SHP77 treated with DMSO at 0.1 percent for 48 hours (cell line): ENCODE measurements at places on chromosomes 12 and 14.

DNA sequence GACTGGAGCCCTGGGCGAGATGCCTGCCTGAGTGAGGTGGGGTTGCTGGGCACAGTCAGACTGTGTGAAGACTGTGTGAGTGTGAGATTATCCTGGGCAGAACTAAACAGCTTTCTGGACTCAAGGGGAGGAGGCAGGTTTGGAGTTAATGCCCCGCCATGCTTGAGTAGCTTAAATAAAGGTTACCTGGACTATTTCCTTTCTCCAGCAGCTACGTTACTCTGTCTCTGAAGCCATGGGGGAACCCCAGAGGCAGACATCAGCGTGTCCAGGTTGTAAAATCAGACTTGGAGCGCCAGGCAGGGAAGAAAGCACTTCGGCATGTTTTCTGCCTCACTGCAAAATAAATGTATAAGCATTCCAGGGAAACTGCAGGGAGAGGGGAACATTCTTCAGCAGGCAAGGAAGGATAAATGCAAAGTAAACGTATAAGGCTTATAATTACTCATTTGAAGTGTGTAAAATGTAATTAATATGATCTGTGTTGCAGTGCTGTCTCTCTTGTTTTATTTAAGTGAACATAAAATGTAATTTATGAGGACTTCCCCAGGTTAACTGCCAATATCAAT, 129.7 kb downstream of the CHST11 start:
- DNase-seq = no peak

- no peak for DNase-seq
Observed at GRCh38 chr14:97066068-97066899, 269.1 kb downstream of the VRK1 start.

GRCh38 chr14:56199982-56200577, 81.9 kb downstream of the PELI2 start:
- DNase-seq = no peak

DNA sequence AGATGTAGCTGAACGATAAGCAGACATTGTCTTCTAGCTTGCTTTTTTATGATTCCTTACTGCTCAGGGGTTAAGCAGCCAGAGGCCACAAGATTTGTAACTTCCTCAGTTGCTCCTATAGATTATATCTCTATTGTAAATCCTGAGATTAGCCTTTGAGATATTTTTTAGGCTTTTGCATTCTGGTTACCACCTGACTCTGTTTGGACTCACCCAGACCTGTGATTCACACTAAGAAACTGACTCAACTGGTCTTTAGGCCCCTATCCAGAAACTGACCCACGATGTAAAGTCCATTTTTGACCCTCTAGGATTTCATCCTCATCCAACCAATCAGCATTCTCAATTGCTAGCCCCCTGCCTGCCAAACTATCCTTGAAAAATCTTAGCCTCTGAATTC, 194.4 kb downstream of the RASSF9 start:
- no peak for DNase-seq

DNA sequence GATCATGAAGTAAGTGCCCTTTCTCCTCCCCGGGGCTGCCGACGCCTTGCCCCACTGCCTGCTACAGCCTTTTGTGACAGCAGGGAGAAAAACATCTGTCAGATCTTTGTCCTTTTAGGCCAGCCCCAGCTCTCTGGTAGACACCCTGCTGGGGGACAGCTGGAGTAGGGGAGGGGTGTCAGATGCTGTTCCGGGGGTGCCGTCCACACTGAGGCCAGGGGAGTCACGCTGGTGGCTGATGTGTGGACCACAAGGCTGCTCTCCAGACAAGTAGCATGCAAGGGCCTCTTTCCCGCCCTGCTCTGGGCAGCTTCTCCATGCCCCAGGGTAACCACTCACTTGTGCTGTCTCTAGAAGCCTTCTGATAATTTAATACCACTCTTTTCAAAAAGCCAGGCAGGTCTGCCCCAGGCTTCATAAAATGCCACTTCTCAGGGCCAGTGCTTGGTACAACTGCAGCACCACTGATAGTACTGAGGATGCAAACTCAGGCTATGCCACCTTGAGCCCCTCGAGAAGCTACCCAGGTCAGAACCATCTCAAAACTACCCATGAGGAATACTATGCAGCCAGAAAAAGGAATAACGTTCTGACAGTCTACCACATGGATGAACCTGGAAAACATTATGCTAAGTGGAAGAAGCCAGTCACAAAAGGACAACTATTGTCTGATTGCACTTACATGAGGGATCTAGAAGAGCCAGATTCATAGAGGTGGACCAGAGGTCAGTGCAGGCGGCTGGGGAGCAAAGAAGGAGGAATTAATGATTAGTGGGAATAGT, 66.0 kb upstream of the RIN3 start:
- DNase-seq = no peak

DNA sequence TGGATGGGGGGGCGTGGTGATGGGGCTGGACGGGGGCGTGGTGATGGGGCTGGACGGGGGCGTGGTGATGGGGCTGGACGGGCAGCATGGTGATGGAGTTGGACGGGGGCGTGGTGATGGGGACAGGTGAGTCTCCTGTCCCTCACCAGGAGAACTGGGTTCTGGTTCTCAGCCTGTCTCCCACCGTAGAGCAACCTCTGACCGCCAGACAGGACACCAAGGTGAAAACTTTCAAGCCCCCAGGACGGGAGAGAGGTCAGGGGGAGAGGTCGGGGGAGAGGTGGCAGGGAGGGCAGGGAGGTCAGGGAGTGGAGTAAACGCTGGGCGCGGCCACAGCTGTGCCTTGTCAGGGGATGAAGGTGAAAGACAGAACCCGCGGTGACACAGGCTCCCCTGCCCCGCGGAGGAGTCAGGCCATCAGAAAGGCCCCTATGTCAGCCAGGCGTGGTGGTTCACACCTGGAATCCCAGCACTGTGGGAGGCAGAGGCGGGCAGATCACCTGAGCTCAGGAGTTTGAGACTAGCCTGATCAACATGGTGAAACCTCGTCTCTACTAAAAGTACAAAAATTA, 84.6 kb downstream of the GALNT9 start:
- no peak for DNase-seq

DNA sequence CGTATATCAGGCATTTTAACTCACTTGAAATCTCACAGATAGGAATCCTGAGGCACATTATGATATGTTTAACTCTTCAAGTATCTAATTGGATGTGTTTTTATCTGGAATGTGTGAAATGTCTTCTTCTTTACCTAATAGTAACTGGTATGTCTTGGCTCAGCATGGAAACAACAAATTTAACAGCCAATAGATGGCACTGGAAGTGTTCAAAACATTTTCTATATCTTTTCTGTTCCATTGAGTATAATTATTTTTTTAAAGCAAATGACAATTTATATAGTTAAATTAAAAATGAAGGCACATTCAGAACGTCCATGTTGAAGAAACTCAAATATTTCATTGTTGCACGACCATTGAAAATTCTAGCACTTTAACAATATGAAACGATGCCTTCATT, 164.6 kb upstream of the SLC16A7 start:
- DNase-seq = no peak

DNA sequence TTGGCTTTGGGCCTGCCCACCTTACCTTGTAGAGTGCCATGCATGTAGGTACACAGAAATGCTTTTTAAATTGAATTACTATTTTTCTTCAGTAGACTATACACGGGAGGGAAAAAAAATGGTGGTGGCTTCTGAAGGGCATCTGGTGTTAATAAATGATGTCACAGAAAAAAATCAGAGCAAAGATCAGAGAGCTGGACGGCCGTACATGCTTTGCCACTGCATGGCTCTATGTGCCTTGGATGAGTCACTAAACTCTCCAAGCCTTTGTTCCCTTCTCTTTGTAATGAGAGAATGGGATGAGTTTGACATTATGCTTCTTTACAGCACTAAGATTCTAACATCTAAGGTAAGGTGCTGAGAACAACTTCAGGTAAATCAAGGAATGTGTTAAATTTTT, 376.4 kb upstream of the DDHD1 start:
- no peak for DNase-seq

- DNase-seq = no peak
Observed at GRCh38 chr14:89669193-89669592, 252.2 kb upstream of the FOXN3 start.

DNA sequence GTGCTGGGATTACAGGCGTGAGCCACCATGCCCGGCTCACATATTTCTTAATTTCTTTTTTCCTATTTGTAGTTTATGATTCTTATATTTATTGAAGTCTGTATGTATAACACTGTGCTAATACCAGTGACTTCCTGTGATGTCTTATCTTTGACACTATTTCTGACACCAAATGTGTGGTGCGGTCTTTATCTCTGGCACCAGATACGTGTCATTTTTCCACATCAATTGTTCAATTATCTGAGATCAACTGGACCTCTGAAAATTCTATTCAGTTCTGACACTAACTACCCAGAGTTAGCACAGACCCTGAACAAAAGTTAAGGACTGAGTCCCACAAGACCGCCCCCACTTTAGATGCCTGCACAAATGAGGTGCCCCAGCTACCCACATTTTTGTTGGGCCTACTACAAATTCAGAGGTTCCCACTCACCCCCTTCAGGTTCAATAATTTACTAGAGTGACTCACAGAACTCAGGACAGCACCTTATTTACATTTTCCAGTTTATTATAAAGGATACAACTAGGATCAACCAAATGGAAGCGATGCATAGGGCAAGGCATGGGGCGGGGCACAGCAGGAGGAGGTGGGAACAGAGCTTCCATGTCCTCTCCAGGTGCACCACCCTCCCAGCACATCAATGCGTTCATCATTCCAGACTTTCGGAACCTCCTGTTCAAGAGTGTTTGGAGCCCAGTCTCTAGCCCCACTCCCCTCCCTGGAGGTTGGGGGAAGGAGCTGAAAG, 11.6 kb upstream of the SRSF9 start:
- no peak for DNase-seq

DNA sequence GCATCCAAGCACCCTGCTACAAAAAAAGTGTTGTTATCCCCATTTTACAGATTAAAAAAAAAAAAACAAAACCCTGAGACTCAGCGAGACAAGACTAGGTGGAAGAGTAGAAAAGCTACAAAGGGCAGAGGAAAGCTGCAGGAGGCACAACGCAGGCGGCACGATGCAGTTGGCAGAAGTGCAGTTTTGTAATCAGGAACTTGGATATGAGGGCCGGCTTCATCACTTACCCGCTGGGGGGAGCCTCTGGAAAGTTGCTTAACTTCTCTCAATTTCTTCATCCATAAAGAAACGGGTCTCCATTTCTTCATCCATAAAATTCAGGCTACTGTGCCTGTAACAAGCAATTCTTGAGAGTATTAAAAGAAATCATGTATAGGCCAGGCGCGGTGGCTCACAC, 33.1 kb upstream of the CCDC60 start:
- DNase-seq = no peak

- DNase-seq = no peak
Observed at GRCh38 chr12:119227292-119227691, 48.6 kb downstream of the HSPB8 start.

- no peak for DNase-seq
Observed at GRCh38 chr12:81022531-81022930, 55.3 kb upstream of the ACSS3 start.

GRCh38 chr14:30108975-30109700, 181.5 kb upstream of the PRKD1 start:
- no peak for DNase-seq

DNA sequence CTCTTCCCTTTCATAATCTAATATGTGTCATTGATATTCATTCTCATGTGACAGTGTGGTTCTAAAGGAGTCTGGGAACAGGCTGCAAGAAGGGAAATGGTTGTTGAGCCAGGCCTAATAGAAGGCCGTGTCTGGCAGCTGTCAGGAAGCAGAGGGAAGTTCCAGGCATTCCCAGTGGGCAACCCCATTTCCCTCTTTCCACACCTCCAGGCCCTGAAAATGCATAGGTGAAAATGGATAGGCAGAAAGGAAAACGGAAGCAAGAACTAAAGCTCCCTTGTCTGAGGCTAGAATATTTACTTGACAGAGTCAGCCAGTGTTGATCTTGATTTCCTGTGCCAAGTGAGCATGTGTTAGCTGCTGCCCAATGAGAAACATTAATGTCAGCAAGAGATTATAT, 97.7 kb downstream of the PPM1A start:
- no peak for DNase-seq

- DNase-seq = no peak
Observed at GRCh38 chr14:74190927-74191575, 48.2 kb upstream of the VSX2 start.

- no peak for DNase-seq
Observed at GRCh38 chr12:61308220-61308619, 952.0 kb upstream of the USP15 start.

DNA sequence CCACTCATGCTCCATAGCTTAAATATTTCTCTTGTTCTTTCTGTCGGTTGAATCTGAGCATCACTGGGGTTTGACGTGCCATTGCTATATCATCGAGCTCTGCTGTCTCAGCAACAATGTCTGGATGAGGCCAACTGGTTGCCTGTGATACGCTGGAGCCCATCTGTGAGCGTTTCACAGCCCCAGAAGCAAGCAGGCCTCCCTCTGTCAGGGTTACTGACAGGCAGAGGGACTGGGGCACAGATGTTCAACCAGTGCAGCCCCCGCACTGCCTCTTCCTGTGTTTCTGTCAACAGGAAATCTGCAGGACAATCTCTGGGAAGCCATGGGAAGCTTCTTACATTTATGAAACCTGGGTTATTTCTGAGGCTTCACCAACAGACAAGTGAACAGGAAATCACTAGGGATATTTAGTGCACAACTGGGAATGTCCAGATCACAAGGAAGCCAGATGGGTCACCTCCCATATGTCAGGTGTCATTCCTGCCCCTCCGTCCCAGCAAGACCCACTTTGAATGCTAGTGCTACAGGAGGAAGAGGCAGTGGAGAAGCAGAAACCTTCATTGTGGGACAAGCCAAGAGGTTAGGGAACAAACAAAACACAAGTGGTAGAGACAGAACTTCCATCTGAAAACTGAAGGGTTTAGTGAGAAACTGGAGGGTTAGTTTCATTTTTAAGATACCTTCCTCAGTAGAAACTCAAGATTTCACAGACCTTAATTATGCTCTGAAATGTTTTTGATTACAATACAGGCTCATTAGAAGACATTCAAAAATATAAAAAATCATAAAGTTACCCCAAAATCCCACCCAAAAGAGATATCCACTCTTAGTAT, 24.1 kb downstream of the DMAC2L start:
- DNase-seq = no peak

GRCh38 chr12:131134523-131135310, 181.0 kb downstream of the ADGRD1 start:
- DNase-seq = no peak

DNA sequence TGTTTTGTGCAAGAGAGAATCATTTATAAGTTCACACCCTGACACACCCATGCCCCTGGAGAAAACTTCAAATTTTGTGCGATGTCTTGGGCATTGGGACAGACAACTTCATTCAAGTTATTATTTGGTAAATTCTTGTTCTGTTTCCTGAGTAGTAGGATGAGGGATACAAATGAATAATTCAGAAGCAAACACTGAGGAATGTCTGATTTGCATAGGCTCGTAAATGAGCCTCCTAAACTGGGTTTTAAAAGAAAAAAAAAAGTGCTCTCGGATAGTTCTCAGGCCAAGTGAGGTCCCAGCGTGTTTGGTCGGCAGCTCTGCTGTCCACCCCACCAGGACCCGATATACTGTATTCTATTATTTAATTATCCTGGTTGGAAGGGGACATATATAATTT, 134.7 kb upstream of the CPM start:
- no peak for DNase-seq

DNA sequence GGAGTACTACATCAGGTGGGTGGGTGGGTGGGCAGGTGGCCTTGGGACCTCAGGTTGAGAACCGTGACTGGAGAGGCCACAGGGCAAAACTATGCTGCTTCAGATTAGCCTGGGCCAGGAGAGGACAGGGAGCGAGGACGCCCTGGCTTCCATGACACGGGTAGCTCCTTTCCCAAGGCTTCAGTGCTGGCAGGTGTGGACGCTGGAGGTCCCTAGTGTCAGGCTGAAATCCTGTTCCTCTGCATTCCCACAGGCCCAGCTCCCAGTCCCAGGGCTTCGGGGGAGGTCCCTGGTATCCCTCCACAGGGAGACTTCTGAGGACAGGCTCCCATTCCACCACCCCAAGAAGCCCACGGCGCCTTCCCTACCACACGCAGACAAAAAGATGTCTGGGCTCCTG, 31.6 kb downstream of the CCDC92 start:
- no peak for DNase-seq
